ENCODE measurements at places on chromosomes 12 and 14.

DNA sequence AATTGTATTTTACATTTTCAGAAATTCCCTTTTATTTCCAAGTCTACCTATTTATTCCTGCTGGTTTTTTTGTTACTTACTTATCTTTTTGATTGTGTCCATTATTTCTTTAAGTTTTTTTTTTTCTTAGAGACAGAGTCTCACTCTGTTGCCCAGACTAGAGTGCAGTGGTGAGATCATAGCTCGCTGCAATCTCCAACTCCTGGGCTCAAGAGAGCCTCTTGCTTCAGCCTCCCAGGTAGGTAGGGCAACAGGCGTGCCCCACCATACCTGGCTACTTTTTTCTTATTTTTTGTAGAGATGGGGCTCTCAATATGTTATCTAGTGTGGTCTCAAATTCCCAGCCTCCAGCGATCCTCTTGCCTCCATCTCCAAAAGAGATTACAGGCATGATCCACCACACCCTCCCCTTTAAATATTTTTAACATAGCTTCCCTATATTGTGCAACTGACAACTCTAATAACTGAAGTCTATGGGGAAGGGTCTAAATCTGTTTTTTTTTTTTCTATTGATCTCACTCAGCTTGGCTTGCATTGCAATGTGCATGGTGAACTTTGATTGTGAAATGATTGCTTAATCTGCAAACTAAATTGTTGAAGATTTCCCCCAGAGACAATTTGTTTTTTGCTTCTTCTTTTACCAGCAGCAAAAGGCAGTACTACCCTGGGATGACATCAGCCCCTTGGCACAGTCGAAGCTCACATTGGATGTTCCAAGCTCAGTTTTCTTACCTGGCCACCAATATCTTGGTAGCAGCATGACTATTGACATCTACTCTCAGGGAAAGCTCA is 25.7 kb upstream of the COCH start:
- peak; percentile 80 for DNase-seq

DNA sequence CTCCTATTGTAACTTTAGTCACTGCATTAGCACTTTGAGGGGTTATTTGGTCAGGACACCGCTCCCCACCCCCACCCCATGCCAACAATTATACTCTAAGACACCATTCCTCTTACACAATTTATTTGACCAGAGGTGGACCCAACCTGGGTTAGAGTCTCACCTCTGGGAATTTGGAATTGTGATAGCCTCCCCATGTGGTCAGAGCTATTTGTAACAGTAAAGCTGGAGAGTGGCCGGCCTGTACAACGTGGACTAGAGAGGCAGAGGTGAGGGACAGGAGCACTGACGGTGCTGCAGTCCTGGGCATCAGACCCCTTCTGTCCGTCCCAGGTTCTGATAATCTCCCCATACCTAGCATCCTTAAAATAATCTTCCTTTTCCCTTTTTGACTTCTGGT is 3.3 kb upstream of the HAL start:
- DNase-seq = no peak

DNA sequence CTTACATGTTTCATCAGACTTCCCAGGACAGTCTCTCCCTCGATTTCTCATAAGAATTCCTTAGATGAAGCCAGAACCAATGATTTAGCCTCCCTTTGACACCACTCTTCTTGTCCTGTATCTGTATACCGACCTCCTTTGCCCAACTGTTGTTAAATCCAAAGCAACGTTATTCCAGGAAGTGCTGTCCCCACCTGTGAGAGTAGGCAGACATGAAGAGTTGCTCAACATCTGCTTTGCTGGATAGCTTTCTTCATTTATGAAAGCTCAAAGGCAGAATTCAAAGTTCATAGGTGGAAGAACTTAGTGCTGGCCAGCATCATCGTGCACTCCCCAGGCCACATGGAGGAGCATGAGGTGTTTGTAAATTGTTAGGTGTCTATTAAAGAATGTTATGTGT is 55.6 kb downstream of the GTF2A1 start:
- no peak for DNase-seq

- DNase-seq = no peak
Observed at GRCh38 chr14:63228217-63228616, 24.0 kb downstream of the RHOJ start.

DNA sequence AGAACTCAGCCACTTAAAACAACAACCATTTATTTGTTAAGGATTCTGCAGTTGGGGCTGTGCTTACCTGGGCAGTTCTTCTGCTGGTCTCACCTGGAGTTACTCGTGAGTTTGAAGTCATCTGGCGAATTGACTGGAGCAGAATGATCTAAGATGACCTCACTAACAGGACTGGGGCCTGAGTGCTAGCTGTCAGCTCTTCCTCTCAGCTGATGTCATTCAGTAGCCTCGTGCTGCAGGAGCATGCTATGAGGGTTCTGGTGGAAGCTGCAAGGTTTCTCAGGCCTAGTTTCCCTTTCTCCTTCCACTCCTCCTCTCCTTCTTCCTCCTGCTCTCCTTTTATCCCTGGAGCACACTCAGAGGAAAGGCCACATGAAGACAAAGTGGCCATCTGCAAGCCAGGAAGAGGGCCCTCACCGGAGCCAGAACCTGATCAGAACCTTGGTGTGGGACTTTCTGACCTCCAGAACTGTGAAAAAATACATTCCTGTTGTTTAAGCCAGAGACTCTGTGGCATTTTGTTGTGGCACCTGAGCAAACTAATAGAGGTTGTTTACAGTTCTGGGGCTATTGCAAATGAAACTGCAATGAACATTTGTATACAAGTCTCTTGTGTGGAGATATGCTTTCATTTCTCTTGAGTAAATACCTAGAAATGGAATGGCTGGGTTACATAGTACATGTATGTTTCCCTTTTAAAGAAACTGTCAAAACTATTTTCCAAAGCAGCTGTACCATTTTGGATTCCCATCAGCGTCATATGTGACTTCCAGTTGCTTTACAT is 21.9 kb upstream of the MAP3K9 start:
- no peak for DNase-seq

GRCh38 chr12:28463396-28463795 is 273.1 kb downstream of the CCDC91 start:
- DNase-seq = no peak

DNA sequence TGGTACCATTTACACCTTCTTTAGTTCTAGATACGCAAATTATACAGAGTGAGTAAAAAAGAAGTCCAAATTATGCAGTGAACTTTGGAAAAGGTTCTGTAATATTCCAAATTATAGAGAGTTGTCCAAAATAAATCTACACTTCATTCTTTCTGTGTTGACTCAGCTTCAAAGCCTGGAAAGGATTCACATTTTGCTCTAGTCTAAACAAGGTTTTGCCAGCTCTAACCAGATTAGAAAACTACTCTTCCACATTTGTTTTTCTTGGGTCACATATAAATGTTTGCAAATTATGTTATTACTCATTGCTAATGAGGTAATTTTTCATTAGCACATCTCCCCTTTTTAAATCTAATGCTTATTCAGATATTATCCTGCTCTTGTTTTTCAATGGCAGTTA is 1562.4 kb upstream of the SEL1L start:
- DNase-seq = no peak

Data from suppressor macrophage treated with lipopolysaccharide for 4 hours (primary cell).